Activated T-cell treated with anti-CD3 and anti-CD28 coated beads for 48 hours (primary cell): ENCODE measurements at places on chromosomes 16 and 17.

GRCh38 chr16:4058386-4058785 lies 57.9 kb downstream of the ADCY9 start:
- DNase-seq = no peak

DNA sequence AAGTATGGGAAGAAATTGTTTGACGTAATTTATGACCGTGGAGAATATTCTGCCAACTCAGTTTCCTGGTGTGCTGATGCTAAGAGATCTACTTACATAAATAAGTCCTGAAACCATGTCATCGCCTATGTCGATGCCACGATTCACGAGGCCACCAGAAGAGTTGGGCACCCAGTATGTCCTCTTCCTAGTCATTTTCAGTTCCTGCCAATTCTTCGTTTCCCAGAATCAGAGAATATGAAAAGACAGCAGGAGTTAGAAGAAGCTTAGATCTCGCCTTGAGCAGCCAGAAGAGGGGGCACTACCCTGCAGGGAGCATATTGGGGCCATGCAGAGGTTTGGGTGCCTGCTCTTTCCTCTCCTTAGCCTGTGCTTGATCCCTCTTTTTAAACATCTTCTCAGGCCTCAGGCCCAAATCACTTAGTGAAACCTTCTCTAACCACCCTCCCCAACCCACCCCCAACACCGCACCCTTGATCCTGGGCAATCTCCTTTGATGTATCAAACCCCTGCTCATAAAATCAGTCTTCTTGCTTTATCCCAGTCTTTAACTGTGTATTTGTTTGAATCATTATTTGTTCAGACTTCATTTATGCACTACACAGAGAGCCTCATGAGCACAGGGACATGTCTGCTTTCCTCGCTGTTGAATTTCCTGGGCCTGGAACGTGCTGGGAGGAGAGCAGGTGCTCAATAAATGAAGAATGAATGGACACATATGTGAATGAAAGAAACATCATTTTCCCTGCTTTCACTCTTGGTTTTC lies 12.2 kb upstream of the LONP2 start:
- peak; percentile 23 for DNase-seq

DNA sequence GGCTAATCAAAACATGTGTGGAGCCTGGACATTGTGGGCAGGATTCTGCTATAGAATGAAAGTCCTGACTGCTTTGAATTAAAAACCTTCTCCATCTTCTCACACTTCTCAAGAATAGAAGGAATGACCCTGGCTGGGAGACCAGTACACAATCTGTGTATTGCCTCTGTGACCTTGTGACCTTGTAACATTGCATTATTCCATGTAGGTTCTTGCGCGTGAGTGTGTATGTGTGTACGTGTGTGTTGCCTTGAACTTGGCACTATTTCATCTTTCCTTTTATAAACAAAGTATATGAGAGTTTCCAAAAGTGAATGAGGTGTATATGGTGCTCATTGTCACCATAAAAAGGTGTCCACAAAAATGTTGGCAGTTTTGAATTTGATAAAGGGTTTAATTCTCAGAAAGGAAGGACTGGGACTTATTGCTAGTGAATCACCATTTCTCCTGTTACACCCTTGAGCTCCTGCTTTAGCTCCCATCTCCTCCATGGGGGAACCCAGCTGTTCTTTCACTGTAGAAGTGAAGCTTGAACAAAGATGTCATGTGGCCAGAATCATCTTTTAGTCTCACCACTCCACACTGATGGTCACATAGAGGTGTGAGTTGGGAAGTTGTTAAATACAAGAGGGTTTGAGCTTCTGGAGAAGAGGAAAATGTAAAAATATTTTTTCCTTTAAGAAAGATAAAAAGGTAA lies 244.9 kb downstream of the FTO start:
- no peak for DNase-seq

GRCh38 chr16:86800894-86801293 lies 222.5 kb downstream of the FOXL1 start:
- DNase-seq = no peak

- DNase-seq = peak; percentile 78
Observed at GRCh38 chr16:2752850-2753732, 653 bp downstream of the SRRM2 start.

- DNase-seq = no peak
Observed at GRCh38 chr17:1820528-1821252, 9.0 kb downstream of the SMYD4 start.

- no peak for DNase-seq
Observed at GRCh38 chr17:66803474-66803951, 31.4 kb upstream of the CACNG5 start.

DNA sequence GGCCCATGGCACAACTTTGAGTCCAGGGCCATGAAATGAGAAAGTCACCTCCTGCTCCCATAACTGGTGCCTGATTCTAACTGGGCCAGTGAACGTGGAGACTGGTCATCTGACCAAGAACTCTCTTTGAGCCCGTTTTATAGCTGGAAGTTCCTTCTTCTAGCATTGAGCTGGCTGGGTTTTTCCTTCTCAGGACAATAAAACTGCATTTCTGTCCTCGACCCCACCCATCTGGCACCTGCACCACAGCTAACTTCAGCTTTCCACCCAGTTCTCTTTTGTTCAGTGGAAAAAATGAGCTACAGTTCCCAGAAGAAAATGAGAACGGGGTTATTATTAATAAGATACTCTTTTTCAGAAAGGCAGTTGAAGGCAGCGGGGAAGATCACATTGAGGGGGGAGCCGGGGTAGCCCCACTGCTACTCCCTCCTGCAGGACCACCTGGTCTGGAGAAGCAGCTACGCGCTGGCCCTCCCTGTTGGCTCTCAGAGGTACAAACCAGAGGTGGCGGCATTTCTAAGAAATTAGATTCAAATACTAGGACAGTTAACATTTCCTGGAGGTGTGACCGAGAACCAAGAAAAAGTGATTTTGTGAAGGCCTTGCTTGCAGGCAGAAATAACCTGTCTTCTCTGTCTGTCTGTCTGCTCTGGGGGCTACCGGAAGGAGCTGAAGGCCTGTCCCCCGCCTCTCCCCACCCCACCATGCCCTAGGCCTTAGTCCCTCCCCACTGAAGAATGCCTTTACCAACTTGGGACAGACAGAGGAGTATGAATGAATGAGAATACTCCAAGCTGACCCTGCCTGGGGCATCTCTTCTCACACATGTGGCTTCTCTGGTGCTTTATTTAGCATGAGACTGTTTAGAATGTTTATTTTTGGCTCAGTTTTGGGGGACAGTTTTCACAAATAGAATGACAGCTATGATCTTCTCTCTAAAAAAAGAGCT lies 123.9 kb downstream of the XYLT1 start:
- DNase-seq = no peak

DNA sequence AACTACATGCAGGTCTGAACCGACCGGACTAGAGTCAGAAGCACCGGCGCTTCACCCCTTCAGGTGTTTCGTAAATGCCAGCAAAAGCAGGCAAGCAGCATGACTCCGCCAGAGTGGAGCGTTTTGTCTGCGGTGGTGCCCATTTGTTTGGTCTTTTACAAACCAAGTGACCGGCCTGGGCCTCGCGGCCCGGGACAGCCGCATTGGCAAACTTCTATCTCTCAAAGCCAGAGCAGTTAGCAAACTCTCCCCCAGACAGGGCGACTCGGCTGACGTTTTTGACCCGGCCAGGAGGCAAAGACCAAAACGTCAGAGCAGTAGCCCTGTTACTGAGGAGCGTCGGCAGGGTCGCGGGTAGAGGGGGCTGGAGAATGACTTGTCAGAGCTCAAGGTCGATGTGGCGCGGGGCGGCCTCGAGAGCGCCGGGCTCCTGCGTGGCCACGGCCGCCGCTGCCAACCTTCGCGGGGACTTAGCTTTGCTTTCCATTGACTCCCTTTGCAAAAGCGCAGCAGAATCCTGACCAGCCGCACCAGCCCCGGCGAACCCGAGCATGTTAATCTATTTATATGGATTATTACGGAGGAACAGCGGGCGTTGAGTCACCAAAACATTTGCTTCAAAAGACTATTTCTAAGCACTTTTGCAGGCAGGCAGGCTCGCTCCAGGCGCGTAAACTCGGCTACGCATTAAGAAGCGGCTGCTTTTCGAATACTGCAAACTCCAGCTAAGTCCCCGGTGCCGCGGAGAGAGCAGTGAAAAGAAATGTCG lies 763 bp upstream of the SOX9 start:
- DNase-seq = no peak

DNA sequence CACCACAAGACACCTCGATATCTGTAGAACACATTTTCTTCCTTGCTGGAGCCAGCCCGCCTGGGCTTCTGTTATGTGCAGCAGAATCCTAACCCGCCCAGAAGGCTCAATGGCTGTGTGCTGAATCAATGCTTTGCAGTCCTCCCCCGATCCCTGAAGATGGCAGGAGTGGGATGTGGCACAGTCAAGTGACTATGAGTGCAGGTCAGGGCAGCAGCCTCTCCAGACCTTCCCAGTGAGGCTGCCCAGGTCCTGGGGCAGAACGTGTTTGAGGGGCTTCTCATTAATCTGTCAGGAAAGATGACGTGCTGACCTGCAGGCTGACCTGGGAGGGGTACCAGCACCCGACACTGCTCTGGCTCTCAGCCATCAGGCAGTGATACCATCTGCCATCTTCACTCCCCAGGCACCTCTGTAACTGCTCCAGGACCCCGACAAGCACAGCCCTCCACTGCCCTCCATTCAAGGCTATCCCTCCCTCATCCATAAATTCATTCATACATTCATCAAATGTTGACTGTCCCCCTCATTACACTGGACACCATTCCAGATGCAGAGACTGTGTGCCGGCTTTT lies 35.2 kb downstream of the LRRC75A start:
- DNase-seq = no peak

- DNase-seq = no peak
Observed at GRCh38 chr16:25317732-25318316, 60.2 kb upstream of the ZKSCAN2 start.

GRCh38 chr17:2137342-2138098 lies 82.6 kb downstream of the HIC1 start:
- DNase-seq = no peak

DNA sequence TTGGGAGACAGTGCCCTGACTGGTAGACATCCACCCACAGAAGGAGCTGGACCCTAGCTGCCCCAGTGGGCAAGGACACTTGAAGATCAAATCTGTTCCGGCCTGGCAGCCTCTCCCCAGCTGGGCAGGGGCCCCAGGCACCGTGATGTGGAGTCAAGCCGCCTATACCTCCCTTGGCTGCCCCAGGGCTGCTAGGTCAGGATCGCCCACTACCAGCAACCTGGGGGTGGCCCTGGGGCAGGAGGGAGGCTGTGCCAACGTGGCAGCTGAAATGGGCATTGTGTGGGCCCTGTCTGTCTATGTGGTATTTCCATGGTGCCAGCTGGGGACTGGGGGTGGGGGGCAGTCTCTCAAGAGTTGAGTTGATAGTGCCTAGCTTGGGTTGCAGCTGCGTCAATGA lies 941 bp downstream of the PDK2 start:
- DNase-seq = no peak

DNA sequence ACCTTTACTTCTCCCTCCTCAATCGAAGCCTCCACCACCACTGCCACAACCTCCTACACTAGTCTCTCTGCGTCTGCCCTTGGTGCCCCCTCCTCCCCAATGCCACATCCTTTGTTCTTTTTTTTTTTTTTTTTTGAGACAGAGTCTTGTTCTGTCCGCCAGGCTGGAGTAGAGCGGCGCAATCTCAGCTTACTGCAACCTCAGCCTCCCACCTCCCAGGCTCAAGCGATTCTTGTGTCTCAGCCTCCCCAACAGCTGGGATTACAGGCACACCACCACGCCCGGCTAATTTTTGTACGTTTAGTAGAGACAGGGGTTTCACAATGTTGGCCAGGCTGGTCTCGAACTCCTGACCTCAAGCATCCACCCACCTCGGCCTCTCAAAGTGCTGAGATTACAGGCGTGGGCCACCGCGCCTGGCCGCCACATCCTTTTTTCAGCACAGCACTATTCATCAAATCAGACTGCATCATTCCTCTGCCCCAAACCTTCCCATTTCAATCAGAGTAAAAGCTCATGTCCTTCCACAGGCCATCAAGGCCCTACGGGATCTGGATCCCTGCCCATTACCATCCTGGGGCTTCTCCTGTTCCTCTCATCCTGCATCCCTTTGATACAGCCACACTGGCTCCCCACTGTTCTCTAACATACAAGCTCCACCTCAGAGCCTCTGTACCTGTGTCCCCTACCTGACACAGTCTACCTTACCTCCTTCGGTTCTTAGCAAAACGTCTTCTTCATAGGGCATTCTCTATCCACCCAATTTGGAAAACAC lies 2.0 kb downstream of the KLHL11 start:
- DNase-seq = peak; percentile 29
